ENCODE measurements at places on chromosomes 13 and 19.

DNA sequence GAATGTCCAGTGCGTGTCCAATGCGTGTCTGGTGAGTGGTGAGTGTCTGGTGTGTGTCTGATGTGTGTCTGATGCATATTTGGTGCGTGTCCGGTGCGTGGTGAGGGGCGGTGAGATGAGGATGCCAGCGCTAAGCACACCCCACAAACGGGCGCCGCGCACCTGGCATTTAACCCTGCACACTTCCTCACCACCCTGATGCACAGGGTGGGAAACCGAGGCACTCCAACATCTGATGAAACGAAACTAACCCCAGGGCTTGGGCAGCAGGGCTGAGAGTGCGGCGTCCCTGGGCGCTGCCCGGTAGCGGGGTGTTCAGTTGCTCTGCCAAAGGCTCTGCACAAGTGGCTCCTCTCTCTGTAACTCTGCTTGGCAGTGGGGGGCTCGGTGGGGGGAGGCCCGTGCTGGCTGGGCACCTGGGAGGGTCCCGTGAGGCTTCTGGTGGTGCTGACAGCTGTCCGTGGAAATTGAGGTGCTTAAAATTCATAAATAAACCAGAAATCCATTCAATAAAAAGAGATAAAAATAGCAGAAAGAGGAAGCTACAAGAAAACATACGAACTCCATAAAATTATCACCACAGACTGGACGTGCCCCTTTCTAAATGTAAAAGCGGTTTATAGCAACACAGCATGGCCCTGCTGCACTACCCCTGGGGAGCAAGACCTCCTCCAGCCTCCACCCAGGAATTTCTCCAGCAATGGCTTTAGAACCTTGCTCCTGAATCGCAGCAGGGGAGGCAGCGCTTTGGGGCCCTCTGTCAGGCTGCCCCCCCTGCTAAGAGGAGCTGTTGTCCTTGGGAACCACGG, 76.0 kb downstream of the RASA3 start:
- DNase-seq, result no peak

DNA sequence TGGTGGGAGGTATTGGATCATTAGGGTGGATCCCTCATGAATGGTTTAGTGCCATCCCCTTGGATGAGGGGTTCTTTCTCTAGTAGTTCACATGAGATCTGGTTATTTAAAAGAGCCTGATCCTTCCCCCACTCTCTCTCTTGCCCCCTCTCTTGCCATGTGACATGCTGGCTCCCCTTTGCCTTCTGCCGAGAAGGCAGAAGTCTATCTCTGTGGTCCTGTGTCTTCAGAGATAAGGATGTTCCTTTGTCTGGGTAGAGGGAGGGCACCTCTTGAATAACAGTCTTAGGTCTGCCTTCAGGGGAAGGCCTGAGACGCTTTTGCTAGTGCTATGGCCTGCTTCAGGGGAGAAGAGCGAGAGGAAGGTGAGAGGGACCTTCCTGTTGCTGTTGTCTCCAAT, 2.0 kb upstream of the ZDHHC20 start:
- DNase-seq, result no peak

DNA sequence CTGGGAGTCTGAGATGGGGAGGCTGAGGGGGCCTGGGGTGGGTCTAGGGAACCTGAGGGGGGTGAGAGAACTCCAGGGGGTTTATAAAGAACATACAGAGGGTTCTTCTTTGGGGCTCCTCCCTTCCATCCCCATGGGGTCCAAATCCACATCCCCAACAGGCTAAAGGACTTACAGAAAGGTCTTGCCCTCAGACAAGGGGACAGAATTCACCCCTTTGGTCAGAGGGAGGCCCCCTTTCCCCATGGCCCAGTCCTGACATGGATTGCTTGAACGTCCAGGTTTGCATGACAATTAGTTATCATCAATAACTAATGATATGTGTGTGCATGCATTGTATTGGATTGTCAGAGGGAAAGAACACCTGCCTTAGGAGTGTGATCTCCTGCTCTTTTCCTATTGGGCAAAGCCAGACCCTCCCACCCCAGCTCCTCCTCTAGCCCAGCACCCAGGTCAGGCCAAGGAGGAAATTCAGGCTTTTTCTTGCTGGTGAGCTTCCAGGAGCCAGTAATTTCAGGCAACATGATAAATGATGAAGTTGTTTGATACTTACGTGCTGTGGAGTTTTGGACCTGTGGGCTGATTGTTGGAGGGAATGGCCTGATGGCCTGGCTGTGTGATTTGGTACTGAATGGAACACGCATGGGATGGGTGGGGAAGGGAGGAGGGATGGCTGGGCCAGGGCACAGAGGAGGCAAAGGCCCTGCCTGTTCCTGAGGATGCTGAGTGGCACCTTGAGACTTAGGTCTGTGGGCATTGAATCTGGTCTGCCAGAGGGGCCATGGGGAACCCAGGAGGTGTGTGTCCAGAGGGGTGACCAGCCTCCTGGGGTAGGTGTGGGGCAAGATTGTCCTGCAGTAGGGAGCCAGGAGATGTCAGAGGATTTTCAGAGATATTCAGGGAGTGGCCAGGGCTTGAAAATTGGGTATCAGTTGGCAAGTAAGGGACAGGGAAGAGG, 1.1 kb downstream of the KLHL26 start:
- no peak for DNase-seq

DNA sequence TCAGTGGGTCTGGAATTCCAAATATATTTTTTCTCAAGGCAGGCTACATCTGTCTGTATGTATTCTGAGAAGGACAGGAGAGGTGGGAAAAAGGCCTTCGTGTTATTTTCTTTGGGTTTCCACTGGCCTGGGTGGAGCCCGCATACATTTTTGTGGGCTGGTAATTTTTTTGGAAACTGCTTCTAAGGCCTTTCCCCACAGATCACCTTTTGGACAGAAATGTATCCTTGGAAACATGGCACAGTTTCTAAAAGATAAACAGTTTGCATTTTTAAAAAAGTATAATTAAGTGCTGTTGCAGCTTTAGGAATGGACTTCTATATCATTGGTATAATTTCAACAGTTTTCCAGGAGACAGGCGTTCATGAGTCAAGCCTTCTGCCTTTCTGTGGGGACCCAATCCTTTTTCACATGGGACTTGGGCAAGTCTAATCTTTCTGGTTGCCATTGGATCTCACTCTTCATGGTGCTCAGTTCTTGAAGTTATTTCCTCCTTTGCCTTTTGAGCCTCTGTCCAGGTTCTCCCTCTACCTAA, 8.9 kb downstream of the RFX2 start:
- no peak for DNase-seq

DNA sequence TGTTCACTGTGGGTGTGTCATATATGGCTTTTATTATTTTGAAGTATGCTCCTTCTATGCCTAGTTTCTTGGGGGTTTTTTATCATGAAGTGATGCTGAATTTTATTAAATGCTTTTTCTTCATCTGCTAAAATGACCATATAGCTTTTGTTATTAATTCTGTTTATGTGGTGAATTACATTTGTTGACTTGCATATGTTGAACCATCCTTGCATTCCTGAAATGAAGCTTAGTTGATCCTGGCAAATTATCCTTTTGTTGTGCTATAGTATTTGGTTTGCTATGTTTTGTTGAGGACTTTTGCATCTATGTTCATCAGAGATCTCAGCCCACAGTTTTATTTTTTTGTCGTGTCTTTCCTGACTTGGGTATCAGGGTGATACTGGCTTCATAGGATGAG, 12.1 kb downstream of the GPC6 start:
- DNase-seq, result no peak

DNA sequence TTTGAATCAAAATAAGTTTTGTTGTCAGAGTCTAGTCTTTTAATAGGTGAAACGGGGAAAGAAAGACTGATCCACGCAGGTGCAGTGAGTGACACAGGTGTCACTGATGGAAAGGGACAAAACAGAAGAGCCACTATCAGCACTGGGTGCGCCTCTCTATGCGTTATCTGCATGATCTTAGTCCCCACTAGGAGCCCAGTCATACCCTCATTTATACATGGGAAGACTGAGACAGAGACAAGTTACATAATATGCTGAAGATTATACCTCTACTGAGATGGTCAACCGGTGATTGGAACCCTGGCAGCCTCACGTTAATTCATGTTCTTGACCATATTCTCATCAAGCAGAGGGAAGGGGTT, 3.4 kb downstream of the LRCH1 start:
- DNase-seq, result no peak

- DNase-seq, result no peak
These were observed 29.1 kb upstream of the NCCRP1 start for GRCh38 chr19:39167461-39168257.
